ENCODE measurements at places on chromosomes 3 and 15.

GRCh38 chr15:40534371-40534770, 30.5 kb downstream of the CCDC32 start:
- no peak for DNase-seq

- no peak for DNase-seq
Measured at GRCh38 chr3:128813097-128813496, 66.3 kb upstream of the ACAD9 start.

DNA sequence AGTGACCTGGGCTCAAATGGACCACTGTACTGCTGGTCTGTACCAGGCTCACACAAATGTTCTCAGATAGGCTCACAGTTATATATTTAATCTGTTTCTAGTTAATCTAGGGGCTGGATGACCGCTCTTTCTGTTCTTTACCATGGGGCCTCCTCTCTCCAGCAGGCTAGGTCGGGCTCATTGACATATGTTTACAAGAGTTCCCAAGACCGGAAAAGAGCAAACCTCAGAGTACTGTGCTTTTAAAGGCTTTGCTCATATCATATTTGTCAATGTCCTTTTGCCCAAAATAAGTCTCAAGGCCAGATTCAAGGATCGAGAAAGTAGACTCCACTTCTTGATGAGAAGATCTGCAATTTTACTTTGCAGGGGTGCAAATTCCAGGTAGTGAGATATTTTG, 348.0 kb upstream of the EPHA6 start:
- no peak for DNase-seq

GRCh38 chr3:123405021-123405420, 43.9 kb downstream of the ADCY5 start:
- peak; percentile 35 for DNase-seq

GRCh38 chr3:7728566-7729519, 772.8 kb upstream of the LMCD1 start:
- DNase-seq, result no peak
